ENCODE measurements at places on chromosomes 16 and 17.
A peak's percentile ranks its signal among the peaks of the same experiment; 100 is the strongest.

DNA sequence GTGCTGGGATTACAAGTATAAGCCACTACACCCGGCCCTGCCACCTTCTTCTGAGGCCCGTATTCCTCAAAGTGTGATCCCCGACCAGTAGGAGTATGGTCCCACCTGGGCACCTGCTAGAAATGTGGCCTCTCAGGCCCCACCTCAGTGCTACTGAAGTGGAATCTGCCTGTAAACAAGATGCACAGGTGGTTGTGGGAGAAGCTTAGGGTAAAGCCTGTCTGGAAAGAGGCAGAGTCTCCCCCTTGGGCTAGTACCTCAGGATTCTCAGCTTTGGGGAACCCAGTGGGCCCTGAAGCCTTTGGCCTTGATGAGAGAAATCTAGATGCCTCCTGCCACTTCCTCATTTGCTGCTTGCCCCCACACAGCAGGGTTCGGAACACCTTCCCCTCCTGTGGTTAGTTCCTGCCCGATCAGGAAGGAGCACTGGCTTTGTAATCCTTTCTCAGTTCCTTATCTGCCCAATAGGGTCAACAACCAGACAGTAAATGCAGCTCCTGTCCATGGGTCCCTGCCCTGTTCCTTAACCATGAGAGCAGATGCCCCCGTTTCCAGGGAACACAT is 25.2 kb downstream of the TK2 start:
- peak; percentile 40 for DNase-seq

DNA sequence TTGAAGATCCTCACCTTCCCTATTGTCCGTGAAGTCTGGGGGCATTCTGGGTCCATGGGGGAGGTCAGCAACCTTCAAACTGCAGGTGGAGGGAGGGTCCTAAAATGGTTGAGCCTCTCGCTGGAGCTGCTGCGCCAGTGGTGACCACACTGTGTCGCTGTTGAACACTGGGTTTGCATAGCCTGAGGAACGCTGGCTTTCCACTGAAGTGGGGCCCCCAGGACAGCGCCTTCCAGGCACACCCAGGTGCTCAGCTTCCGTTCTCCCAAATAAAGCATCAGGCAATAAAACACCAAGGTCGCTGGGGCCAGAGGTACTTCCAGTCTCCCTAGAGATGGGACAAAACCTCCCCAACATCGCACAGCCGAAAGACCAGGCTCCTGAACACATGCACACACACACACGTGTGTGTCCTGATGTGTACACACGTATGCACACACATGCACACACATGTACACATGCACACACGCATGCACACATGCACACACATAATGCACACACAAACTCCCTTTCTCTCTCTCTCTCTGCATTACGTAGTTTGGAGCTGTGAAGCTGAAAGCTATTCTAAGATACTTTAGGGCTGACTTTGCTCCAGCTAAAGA is 120.6 kb downstream of the IRF8 start:
- no peak for DNase-seq

GRCh38 chr17:38324141-38324697 is 19.5 kb downstream of the GPR179 start:
- no peak for DNase-seq

GRCh38 chr16:80380514-80380913 is 160.3 kb upstream of the DYNLRB2 start:
- no peak for DNase-seq

DNA sequence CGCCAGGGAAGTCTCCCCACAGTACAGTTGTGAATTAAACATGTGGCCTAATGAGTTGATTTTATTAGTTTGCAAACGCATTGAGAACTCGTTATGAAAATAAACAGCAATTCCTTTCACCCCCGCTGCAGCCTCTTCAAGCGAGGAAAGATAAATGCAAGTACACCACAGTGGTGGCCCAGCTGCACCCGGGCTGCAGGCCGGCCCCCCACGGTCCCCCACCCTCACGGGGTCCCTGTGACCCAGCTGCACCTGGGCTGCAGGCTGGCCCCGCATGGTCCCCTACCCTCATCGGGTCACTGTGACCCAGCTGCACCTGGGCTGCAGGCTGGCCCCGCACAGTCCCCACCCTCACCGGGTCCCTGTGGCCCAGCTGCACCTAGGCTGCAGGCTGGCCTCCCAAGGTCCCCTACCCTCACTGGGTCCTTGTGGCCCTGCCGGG is 32.2 kb downstream of the SDK2 start:
- DNase-seq: no peak

GRCh38 chr16:77967054-77967904 is 55.1 kb upstream of the CLEC3A start:
- DNase-seq: no peak

- no peak for DNase-seq
These were observed 21.4 kb downstream of the PECAM1 start for GRCh38 chr17:64369007-64369893.

- no peak for DNase-seq
These were observed 241.3 kb upstream of the TBX2 start for GRCh38 chr17:61158376-61158775.

DNA sequence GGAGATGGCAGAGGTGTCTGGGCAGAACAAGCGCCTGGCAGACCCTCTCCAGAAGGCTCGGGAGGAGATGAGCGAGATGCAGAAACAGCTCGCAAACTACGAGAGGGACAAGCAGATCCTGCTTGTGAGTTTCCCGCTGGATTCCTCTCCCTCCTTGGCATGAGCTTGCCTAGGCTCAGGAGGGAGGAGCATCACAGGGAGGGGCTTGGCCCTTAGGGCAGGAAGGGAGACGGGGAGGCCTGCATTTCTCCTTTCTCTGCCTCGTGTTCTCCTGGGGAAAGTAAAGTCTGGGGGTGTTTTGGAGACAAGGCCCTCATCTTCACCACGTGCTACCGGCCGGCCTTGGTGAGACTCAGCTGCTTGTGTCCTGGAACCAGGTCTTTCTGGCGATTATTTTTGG is 18.0 kb upstream of the DBNDD1 start:
- no peak for DNase-seq

DNA sequence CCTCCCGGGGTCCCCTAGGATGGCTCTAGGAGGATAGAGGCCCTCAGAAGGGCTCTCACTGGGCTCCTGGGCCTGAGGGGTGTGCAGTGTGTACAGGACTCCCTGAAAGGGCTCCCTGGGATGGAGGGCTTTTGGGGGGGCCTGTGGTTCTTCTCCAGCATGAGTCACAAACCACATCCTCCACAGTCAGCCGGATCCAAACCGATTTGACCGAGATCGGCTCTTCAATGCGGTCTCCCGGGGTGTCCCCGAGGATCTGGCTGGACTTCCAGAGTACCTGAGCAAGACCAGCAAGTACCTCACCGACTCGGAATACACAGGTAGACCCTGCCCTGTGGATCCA is 4.5 kb downstream of the TRPV2 start:
- peak; percentile 18 for DNase-seq

- DNase-seq: no peak
These were observed 22.8 kb upstream of the MTSS2 start for GRCh38 chr16:70708366-70709246.

DNA sequence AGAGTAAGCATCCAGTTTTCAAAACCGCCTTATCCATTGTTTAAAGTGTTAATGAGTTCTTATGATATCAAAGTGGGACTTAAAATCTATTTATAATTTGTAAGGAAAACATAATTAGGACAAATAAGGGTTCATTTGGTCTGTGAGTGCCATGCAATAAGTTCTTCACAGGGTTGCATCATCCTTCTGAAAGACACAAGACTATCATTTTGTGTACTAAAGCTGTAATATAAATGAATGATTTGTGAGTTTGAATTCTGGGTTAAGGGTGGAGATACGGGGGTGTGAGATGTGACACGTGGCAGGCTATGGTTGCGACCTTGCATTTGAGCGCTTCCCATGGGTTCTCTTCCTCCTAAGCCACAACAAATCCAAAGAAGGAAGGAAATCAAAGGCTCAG is 6.8 kb downstream of the GAN start:
- no peak for DNase-seq

- DNase-seq: no peak
These were observed 17.2 kb upstream of the ABR start for GRCh38 chr17:1196946-1197345.

DNA sequence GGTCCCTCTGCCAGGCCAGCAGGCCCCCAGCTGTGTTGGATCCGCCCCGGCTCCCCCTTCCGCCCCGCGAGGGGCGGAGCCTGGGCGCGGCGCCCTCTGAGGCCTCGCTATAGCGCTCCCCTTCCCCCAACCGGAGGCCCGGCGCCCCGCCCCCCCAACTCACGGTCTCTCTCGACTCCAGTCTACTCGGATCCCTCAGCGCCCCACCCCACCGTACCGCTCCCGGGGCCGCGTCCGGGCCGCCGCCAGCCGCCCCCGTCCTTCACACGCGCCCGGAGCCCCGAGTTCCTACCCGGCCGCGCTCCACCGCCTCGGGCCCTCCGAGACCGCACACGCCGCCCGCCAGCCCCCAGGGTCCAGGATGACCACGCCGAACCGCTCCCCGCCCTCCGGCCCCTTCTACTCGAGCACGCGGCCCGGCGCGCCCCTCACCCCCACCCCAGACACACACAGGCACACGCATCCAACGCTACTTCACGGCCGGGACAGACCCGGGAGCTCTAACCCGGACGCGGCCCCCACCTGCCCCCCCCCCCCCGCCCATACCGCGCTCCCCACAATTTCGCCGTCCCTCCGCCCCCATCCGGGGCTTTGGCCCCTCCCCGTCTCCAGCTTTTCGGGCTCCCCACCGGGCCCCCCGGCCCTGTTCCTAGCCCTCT is 1.4 kb downstream of the PHF23 start:
- DNase-seq: peak; percentile 62

GRCh38 chr16:81251871-81252270 is 13.4 kb downstream of the BCO1 start:
- no peak for DNase-seq

DNA sequence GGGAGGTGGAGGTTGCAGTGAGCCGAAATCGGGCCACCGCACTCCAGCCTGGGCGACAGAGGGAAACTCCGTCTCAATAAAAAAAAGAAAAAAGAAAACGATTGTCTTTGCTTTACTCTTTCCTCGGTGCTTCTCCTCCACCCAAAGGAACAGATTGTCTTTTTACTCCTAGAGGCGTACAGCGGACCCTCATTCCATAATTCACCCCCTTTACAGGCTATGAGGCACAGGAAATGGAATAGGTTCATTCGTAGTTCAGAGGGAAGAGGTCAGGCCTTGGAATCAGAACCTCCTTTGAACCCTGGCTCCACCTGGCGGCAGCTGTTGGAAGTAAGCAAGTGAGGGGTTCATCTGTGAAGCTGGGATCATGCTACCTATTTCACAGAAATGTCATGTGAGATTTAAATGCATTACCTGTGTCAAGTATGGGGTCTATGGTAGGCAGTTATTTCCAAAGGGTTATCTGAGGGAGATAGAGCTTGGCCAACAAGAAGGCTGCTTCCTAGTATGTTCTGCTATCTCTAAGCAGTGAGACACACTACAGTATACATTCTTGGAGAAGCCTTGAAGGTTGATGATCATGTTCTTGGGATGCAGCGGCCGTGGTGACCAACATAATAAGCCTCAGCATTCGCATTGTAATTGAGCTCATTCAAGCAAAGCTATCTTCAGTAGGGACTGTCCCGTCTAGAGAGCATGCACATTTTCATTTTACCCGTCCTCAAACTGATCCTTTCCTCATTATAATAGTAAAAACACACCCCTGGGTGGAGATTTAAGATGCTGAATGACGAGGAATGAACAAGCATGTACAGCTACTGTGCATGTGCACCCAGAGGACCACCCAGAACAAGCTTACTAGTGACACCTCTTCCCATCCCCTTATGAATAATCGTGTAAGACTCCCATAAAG is 18.7 kb upstream of the ZNF689 start:
- DNase-seq: peak; percentile 69

DNA sequence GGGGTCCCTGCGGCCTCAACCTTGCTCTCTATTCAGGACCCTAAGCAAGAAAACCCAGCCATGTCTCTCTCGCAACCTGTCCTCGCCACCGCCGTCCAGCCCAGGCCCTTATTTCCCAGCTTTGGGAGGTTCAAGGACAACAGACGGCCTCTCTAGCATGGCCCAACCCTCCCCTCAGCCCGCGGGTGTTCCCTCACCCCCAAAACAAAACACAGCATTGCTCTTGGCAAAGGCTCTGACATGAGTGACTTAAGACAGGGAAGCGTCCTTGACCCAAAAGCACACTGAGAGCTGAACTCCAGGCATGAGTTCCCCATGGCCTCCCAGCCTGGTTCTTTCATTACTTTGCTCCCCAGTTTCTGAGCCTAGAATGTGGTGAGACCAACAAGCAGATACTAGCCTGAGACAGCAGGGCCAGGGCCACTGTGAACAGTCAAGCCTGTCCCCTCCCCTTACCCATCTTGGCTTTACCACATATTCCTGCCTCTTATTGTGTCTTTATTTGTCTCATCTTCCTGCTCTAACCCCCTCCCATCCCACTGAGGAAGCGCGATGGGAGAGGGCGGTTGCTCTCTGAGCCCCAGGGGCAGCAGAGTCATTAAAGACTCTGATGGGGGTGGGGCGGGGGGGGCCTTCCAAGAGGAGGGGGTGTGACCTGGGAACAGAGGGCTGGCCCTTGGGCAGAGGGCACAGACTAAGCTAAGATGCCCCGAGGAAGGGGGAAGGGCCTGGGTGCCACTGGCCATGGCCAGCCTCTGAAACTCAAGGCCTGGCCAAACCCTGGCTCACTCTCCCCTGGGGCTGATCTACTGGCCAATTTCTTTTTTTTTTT is 11.8 kb downstream of the SREBF1 start:
- DNase-seq: no peak

GRCh38 chr16:3458852-3459361 is 15.4 kb downstream of the NAA60 start:
- no peak for DNase-seq

GRCh38 chr17:78969865-78970264 is 9.9 kb downstream of the LGALS3BP start:
- no peak for DNase-seq

GRCh38 chr17:63276821-63277220 is 169.3 kb downstream of the CYB561 start:
- DNase-seq: no peak
